ENCODE measurements at places on chromosomes 5 and 9.

DNA sequence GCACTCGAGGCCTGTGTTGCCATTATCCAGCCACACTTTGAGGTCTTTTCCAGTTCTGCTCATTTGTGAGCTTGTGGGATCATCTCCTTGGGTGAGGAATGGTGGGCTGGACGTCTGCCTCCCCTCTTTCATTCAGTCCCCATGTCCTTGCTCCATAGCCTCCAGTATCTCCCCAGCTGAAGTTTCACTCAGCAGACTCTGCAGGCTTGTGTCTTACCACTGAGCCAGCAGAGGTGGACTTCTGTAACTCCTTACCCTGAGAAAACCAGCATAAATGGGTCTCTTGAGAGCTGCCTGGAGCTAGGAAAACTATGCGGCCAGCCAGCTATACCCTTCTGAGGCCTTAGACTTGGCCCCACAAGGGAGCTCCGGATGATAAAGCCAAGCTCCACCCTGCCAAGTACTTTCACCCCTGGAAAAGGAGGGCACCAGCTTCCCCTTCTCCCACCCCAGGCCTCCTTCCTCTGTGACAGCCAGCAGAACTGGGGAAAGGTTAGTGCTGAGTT, 12.2 kb downstream of the IRF1 start:
- no peak for DNase-seq

- DNase-seq: no peak
These were observed 34.0 kb downstream of the BOD1 start for GRCh38 chr5:173582216-173583111.

GRCh38 chr5:154944716-154945115, 3.8 kb downstream of the MRPL22 start:
- no peak for DNase-seq

- DNase-seq: no peak
These were observed 71.1 kb downstream of the FBN2 start for GRCh38 chr5:128466980-128467379.

GRCh38 chr9:125649315-125649714, 57.7 kb downstream of the MAPKAP1 start:
- no peak for DNase-seq

DNA sequence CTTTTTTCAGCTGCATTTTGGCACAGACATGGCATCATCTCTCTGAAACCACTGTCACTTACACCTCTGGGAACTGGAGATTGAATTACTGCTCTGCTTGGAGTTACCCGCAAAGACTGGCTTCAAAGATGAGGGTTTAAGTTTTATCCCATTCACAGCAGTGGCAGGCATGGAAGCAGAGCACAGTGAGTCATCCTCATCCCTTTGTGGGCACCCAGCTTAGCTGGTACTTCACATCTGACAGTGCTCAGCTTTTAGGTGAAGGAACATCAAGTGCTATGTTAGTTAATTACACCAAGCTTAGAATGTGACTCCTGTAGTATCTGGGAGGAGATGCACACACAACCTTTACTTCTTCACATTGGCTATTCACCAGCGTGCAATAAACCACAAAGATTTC, 24.8 kb upstream of the ALDH1A1 start:
- DNase-seq: no peak

- DNase-seq: no peak
These were observed 78.2 kb downstream of the RFK start for GRCh38 chr9:76316069-76316468.

- DNase-seq: no peak
These were observed 72.4 kb downstream of the UGCG start for GRCh38 chr9:111969061-111969460.

DNA sequence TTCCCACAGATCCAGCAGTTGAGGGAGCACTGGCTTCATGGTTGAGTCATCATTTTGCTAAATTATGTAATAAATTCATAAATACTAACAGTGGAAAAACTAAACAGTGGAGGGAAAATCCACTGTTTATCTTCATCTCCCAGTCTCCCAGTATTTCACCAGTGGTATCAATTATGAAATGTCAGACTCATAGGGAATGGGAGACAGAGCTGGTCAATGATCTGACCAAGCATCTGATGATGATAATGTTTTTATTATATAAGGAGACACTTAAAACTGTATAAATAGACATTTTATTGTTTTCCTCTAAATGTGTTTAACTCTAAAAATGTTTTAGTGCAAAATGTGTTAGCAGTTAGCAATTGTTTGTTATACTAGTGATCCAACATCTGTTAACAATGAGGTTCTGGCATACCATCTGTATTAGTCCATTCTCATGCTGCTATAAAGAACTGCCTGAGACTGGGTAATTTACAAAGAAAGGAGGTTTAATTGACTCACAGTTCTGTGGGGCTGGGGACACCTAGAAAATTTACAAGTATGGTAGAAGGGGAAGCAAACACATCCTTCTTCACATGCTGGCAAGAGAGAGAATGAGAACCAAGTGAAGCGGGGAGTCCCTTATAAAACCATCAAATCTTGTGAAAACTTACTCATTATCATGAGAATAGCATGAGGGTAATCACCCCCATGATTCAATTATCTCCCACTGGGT, 11.8 kb upstream of the REEP5 start:
- DNase-seq: no peak

- no peak for DNase-seq
These were observed 20.6 kb downstream of the FAM78A start for GRCh38 chr9:131255676-131256197.

- DNase-seq: no peak
These were observed 11.6 kb downstream of the NAIP start for GRCh38 chr5:71013575-71013974.

DNA sequence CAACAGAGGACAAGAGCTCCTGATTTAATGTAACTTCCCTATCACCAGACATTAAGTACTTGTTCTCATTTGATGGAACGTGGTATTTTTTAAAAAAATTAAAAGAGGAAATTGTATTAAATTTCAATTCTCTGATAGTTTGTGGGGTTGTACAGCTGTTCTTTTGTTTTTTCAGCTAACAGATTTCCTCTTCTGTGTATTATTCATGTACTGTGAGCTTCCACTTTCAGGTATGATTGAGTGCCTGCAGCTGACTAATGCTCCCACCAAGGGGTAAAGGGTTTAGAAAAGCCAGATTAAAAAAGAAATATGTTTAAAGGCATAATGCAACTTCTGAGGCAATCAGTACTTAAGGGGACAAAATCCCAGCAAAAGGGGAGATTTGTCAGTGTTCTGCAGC, 117.7 kb upstream of the ACTBL2 start:
- DNase-seq: no peak

GRCh38 chr5:79636981-79637733, 24.9 kb downstream of the TENT2 start:
- DNase-seq: no peak

DNA sequence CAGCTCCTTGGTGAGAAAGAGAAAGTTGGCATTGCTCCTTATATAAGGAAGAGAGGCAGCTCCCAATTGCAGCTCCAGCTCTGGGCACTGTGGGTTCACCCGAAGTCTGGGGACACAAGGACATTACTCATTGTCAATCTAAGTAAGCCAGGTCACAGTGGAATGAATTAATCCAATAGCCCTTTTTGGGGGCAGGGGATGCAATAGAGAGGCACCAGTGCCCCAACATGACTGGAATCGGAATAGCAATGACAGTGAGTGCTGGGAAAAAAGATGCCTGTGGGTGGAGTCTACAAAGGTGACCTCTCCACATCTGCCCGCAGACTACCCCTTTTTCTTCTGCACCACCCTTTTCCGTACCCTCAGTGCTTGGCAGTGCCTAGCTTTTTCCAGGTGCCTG, 11.1 kb upstream of the NEUROG1 start:
- no peak for DNase-seq

DNA sequence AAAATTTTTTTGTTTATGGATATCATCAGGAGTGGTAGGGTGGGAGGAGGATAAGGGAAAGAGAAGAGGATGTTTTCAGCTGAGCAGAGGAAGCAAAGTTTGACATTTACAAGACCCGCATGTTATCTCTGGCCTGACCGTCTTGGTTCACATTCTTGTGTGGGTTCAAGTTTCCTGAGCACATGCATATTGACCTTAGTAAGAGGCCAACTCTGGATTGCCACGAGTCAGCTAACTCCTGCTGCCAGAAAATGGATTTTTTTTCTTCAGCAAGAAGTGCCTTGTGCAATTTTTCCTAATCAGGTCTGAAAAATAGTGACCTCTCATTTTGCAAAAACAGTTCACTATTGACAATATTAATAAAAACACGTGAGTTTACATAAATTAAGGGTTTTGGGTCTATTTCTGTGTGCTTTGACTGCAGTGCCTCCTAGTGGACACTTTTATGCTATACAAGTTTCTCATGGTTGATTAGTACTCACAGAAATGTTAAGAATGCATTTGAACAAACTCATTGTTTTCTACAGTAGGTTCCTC, 27.1 kb upstream of the BASP1 start:
- DNase-seq: no peak

DNA sequence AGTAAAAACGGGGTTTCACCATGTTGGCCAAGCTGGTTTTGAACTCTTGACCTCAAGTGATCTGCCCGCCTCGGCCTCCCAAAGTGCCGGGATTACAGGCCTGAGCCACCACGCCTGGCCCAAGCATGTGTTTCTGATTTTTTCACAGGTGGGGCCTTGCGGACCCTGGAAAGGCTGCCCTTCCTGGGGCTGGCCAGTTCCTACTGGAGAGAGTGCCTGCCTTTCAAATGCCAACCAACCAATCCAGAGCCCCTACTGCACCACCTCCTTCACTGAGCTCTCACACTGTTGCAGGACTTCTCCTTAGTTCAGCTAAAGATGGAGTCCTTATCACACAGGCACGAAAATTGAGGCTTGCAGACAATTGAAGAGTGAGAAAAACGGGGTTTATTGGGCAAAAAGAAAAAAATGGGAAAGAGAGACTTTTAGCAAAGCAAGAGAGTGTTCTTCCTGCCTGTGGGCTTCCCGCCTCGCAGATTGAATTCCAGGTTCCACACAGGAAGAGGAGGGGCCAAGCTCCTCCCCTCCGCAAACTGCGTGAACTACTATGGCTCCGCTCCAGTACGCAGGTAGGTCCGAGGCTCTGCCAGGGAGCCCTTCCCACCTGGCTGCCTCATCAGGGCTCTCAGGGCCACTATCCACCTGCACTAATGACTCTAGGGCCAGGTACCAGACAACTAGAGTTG, 8.3 kb upstream of the CMBL start:
- no peak for DNase-seq

DNA sequence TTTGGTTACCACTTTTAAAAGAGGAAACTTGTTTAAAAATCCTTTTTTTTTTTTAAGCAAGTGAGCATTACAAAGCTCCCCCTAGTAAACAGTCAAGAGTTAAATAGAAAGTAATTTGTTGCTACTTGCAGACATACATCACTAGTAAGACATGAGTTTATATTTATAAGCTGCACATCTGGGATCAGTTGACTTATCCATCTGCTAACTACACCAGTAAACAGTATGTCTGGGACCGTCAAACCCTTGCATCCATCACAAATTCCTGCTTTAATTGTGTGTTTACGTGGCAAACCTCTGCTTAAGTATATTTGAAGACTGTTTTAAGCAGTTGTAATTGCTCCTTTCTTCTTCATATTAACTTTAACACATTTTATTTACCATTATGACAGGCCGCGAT, 146.8 kb downstream of the EBF1 start:
- no peak for DNase-seq

- no peak for DNase-seq
These were observed 197.3 kb downstream of the MELK start for GRCh38 chr9:36770025-36770424.

GRCh38 chr5:16480821-16481538, 15.4 kb upstream of the ZNF622 start:
- no peak for DNase-seq

- no peak for DNase-seq
These were observed 90.1 kb downstream of the THBS4 start for GRCh38 chr5:80125022-80125961.

- no peak for DNase-seq
These were observed 122.2 kb upstream of the ITGA1 start for GRCh38 chr5:52665559-52665958.

DNA sequence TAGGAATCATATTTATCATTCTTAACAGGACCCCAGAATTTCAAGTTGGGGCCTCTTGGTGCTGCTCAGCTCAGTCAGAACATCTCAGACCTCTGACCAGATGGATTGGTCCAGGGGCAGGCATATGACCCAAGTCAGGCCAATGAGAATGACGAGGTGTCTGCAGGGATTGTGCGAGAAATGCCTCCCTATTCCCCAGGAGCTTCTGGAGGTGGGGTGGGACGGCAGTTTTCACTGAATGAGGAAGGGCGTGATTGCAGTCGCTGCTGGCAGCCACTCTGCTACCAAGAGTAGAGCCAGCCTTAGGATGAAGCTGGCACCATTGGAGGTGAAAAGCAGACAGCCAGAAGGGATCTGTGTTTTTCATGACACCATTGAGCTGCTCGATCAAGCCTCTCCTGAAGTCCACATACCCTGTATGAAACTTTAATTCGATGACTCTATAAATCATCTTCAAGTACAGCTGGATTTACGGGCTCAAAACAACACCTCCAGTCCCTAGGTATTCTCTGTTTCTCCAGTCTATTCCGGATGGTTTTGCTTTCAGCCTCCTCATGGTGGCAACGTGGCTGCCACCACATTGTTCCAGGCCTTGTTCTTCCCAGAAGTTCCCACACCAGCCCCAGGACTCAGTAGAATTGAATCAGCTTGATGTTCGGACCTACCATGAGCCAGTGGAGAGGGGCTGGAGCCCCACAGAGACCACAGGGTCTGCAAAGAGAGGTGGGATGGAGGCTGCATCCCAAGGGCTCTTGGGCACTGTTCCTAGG, 70.2 kb upstream of the ADAMTS2 start:
- DNase-seq: no peak

GRCh38 chr5:44048276-44048984, 340.8 kb downstream of the FGF10 start:
- no peak for DNase-seq

GRCh38 chr9:89021154-89021803, 30.0 kb downstream of the S1PR3 start:
- no peak for DNase-seq

DNA sequence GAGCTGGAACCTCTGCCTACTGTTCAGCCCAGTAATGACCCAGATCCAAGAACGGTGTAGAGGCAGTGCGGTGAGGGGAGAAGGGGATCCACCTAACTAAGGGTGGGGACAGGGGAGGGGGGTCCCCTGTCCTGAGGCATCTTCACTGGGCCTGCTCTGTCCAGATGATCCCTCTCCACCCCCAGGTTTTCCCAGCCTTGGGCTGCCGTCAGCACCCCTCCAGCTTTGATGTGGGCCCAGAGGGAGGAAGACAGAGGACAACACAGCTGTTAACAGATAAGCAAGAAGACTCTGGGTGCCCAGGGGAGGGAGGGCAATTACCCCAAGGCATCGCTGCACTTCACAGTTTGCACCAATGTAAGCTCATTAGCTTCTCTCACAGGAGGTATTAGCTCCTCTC, 19.3 kb downstream of the BICD2 start:
- DNase-seq: no peak
